NCI-H510A treated with DMSO at 0.1 percent for 48 hours (cell line): ENCODE measurements at places on chromosomes 13 and 19.

- no peak for DNase-seq
These were observed 3.1 kb downstream of the F10 start for GRCh38 chr13:113125506-113126264.

DNA sequence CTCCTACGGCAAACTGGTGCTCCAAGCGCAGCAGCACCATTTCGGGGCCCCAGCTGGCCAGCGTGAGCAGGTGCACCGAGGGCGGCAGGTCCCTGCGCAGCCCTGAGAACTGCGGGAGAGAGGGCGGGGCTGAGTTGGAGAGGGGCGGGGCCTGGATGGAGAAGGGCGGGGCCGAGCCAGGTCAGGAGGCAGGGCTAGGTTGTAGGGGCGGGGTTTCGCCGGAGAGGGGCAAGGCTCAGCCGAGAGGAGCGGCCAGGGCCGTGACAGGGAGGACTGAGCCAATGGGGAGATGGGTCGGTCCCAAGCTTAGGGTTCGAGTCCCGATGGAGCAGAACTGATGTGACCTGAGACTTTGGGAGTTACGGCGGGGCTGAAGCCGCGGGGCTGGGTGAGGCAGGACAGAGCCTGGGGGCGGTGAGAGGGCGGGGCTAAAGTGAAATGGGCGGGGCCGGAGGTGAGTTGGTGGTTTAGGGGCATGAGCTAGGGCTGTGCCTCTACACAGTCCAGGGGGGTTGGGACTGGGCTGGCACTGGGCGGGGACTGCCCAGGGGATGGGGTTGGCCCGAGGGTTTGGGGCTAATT is 19.0 kb downstream of the MAN2B1 start:
- no peak for DNase-seq

DNA sequence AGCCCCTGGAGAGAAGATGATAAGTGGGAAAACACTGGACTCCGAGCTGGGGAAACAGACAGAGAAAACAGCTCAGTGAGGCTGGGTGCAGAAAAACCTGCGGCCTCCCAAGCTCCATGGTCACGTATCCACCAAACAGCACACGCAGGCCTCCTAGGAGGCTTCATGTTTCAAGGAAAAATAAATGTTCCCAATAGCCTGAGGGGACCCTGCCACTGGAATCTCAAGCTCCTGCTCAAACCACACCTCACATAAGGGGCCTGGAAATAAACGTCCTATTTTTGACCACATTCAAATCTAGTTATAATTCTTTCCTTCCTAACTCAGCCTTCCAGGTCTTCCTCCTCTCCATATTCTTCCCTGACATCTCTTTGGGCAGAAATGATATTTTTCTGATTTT is 225.7 kb downstream of the ABCC4 start:
- DNase-seq, result no peak

GRCh38 chr19:10553943-10554381 is 10.3 kb downstream of the ATG4D start:
- no peak for DNase-seq

DNA sequence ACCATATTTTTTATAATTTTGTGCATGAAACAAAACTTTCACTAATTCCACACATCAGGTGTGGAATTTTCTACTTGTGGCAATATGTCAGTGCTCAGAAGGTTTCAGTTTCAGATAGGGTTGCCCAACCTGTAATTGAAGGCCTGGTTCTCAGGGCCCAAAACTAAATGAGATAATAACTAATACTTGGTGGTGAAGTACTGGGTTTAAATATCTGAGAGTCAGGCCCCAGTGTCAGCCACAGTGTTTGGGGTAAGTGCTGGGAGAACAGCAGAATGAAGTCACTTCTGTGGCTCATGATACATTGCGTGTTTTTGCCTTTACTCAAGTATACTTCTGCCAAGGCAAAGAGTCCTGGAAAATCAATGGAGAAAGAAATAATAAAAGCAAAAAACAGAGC is 5.6 kb downstream of the SAFB start:
- DNase-seq, result no peak

GRCh38 chr13:19927117-19927748 is 31.3 kb upstream of the ZMYM2 start:
- peak; percentile 19 for DNase-seq

- no peak for DNase-seq
These were observed 30.4 kb downstream of the ZNF536 start for GRCh38 chr19:30402436-30403202.

DNA sequence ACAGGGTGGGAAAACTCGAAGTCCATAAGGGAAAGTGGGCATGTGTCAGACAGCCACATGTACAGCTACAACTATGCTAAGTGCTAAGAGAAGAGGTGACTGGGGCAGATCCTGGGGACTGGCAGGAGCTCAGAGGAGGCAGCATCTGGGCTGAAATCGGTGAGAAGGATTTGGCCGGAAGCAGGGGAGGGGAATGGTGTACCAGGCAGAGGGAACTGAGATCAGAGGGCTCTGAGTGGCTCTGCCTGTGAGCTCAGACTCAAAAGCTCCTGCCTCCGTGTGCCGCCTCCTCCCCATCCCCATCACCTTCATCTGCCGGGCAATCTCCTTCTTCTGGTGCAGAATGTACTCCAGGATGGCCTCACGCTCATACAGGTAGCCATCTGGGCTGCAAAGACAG is 21.8 kb downstream of the NOSIP start:
- no peak for DNase-seq

GRCh38 chr13:38590796-38591507 is 95.9 kb upstream of the FREM2 start:
- DNase-seq, result peak; percentile 65

DNA sequence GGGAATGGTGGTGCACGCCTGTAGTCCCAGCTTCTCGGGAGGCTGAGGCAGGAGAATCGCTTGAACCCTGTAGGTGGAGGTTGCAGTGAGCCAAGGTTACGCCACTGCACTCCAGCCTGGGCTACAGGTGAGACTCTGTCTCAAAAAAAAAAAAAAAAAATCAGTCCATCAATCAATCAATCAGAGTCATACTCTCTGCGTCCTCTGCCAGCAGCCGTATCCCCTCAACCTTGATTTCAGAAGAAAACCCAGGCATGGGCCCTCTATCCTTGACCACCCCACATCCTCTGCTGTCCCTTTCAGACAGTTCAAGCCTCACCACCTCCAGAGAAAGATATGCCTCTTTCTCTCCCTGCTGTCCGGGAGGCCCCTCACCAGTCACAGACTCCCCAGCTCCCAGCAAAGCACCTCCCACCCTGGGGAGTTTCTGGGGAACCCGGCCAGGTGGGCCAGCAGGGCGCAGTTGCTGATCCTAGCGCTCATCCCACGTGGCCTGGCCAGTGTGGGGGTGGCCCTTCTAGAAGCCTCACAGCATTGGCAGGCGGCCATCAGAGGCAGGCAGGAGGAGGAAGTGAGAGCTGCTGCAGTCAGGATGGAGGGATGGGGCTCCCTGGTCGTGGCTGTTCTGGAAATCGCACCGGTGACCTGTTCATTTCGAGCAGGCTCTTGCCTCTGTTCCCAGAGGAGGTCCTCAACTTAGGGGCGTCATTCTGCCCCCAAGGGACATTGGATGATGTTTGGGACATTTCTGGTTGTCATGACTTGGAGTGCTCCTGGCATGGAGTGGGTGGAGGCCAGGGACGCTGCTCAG is 10.2 kb upstream of the JSRP1 start:
- DNase-seq, result no peak

GRCh38 chr13:30805603-30806011 is 70.3 kb downstream of the ALOX5AP start:
- DNase-seq, result no peak

- DNase-seq, result peak; percentile 47
These were observed 28.1 kb upstream of the HMGB1 start for GRCh38 chr13:30493658-30494381.

GRCh38 chr19:5407356-5407755 is 47.9 kb upstream of the ZNRF4 start:
- DNase-seq, result no peak

DNA sequence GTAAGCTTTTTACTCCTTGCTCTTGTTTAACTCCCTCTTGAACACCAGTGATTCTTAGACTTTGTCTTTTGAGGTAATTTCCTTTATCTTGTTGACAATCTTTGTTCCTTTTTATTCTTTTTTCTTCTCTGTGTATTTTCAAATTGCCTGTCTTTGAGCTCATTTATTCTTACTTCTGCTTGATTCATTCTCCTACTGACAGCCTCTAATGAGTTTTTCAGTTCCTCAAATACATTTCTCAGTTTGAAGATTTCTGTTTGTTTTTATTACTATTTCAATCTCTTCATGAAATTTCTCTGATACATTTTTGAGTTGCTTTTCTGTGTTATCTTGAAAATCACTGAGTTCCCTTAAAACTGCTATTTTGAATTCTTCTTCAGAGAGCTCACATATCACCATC is 154.1 kb downstream of the ATP8A2 start:
- no peak for DNase-seq

DNA sequence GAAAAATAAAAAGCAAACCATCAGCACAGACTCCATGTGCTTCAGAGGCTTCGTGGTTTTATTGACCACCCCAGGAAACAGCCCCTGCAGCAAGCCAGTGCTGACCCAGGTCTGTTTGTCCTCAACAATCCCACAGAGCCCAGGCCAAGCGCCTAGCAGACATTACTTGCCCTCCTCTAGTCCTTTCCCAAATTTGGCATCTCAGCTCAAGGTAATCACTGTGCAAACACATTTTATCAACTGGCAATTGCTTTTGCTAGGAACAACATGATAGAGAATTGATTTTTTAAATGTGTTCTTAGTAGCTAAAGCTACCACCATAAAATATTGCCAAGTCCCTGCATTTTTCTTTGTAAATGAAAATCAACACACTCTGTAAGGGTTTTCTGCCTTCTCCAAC is 121.8 kb downstream of the STOML3 start:
- DNase-seq, result no peak

- no peak for DNase-seq
These were observed 59.5 kb upstream of the CYSLTR2 start for GRCh38 chr13:48594096-48594815.

- no peak for DNase-seq
These were observed 1175.8 kb upstream of the MIR17HG start for GRCh38 chr13:90171649-90172048.

DNA sequence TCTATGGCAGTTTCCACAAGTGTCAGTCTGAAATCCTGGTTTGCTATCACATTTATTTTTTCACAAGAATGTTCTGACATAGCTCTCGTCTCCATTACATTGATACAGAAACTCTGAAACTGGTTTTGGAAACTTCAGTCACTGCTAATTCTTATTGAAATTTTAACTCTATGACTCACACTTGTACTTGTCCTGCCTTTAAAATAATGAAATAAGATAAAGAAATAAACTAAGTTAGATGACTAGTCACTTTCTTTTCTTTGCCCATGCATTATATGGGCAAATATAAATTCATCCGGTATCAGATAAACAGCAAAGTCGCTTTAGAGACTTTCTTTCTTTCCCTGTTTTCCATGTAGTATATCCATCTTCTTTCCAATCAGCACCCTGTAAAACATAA is 257.5 kb downstream of the PCDH9 start:
- DNase-seq, result no peak

- no peak for DNase-seq
These were observed 136.3 kb upstream of the VSTM2B start for GRCh38 chr19:29389495-29389894.

- DNase-seq, result no peak
These were observed 3.1 kb downstream of the SLC17A7 start for GRCh38 chr19:49438261-49438660.

DNA sequence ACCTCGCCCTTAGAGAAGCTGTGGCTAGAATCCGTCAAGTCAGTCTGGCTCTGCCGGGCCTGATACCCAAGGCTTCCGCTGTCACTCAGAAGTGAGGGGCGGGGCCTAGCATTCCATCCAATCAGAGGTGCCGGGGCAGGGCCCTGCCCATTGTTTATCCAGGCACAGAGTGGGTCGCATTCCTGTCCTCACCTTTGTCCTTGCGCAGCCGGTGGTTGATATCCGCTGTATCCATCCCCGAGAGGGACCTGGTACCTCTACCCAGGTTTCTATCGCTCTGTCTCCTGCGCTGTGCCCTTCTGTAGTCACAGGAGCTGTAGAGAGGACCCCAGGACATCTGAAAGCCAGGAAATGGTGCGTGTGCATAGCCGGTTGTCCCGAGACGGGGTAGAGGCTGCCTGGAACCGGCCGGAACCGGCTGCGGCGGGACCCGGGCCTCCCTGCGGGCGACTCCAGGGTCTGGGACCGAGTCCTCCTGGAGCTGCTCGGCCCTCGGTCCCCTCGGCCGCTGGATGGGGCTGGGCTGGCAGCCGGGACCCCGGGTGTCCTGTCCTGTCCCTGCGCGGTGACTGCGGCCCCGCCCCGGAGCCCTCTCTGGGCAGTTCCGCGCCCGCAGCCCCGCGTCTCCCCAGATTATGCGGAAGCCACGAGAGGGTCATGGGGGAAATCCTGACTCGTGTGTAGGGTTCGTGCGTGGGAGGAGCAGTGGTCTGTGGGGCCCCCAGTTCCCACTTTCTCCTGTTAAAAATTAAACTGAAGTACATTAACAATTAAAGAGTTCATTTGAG is at the start of gene ZNF763:
TSS of gene ZNF763 (plus strand) at position 183 of the 788 bp plus-strand sequence. CDS start at position 352, 169 bp downstream.
- DNase-seq, result peak; percentile 81

DNA sequence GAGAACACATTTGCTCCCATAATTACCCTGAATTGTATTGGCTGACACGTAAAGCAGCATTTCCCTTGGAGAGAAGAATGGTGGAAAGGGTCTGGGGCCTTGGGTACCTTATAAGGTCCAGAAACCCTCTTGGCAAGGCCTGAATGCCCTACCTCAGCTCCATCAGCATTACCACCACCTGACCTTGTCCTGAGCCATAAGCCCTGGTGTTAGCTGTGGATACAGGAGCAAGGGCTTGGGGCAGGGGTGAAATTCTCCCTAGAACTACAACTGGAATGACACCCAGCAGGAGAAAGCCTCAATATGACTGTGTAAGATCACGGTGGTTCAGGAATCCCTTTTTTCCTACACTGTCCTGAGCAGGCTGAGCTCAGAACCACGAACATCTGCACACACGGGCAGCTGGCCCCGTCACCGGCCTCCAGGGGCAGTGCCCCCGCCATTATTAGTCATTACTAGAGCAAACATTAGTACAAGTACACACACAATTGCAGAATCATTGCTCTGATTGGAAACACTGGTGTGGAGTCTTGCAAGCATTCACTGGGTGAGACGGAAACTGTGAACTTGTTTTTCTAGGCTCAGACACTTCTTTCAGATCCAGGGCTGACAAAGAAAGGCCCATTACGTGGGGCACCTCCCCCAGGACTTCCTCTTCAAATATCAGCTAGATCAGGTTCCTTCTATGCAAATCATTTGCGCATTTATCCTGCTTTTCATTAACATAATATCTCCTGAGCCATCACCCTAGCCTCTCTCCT is 26.8 kb upstream of the MTIF3 start:
- peak; percentile 68 for DNase-seq

- DNase-seq, result peak; percentile 54
These were observed 29.1 kb downstream of the EPS15L1 start for GRCh38 chr19:16442386-16443276.

DNA sequence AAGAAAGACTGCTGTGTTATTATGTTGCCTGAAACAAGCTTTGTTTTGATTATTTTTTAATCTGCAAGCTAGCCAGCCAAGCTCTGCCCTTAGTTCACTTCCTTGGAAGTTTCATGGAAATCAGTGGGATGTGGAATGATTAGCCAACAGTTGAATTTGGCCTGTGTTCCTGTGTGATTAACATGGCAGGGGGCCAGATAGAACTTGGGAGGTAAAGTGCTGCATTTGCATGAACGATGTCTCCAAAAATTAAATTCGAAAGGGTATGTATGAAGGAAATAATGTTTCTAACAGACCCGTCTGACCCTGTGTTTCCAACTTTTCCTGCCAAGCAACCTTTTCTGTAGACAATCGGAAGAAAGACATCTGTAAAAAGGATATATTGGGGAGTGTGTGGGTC is 32.2 kb downstream of the UFM1 start:
- DNase-seq, result no peak
